ENCODE measurements at places on chromosomes 6 and 20.

DNA sequence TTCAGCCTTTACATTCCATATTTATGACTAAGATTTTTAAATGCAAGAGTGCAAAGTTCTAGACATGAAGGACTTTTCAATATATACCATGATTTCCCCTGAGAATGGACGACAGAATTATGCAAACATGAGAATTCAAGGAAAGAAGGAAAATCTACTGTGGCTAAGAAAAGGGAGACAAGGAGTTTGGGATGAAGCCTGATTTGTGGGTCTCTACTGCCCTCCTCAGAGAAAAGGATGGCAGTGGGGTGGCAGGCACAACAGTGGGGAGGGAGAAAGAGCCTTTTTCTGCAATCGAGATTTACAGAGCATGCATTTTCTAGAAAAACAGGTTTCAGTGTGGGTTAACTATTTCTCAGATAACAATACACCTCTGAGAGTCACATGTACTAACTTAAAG lies 466.9 kb upstream of the NRSN1 start:
- DNase-seq: no peak

- no peak for DNase-seq
Measured at GRCh38 chr6:134003542-134003951, 48.9 kb downstream of the SLC2A12 start.

DNA sequence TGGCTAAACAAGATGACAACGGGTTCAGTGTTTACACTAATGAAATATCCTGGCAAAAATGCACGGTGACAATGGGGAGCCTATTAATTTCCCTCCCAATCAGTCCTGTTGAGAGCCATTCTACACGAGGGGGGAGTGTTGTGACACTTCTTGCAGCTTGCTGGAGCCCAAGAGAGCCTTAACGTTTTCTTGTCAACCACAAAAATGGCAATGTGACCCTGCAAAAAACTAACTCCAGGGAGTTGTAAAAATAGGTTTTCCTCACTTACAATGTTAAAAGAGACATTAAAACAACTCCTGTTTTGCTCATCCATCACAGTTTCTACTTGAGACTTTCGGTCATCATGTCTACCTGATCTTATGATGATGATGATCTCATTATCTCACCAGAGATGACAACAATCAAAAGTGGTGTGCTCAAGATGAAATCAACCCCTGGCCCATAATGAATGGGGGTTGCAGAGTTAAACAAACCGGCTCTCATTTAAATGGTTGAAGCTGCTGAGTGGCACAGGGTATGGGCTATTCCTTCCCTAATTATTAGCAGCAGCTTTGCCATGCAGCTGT lies 57.9 kb downstream of the GJA10 start:
- no peak for DNase-seq

DNA sequence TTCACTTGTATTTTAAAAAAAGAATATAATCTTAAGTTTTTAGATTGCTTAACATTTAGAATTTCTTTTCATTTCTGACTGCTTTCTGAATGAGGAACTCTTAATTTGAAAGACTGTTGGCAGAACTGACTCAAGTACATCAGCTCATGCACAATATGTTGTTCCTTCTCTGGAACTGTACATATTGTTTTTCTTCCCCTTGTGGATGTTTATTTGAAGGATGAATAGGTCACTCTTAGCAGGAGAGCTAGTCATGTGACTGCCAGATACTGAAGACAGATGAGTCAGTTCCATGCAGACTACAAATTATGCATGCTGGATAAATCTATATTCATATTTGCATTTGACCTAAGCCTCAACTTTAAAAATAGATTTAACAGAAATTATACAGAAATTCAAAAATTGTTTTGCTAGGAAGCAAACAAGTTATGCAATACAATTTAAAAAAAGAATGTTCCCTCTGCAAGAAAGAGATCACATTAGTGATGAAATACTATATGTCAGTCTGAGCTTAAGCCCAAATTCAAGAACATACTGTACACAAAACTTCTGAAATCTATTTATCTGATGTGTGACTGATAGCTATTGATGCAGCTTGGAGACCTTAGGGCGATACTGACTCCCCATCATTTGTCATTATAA lies 1274.9 kb upstream of the GJE1 start:
- DNase-seq: no peak

- no peak for DNase-seq
Measured at GRCh38 chr6:11919771-11920440, 92.2 kb upstream of the HIVEP1 start.

DNA sequence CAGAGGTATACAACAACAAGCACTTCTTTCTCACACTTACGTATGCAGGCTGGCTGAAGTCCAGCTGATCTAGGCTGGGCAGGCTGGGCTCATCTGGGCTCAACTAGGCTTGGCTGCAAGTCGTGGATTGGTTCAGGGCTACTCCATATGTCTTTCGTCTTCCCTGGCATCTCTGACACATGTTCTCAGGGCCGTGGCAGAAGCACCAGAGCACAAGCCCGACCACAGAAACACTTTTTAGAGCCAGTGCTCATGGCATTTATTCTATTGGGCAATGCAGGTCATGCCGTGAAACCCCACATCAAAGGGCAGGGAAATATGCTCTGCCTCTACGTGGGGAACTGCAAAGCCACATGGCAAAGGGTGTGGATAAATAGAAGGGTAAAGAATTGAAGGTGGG lies 93.8 kb downstream of the RIN2 start:
- no peak for DNase-seq

- DNase-seq: no peak
Measured at GRCh38 chr6:42108071-42108470, 34.3 kb downstream of the C6orf132 start.

DNA sequence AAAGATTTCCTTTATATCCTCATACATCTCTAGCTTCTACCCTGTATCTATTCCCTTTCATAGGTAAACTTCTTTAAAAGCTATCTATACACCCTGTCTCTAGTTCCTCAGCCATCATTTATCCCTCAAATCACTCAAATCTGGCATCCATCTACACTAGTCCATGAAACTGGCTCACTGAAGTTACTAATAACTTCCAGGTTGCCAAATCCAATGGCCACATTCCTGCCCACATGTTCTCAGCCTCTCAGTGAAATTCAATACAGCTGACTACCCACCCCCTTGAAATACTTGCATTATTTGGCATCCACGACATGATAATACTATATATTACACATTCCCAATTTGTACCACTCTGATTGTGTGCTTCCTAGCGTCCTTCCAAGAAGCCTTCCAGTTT lies 8.7 kb downstream of the REPS1 start:
- DNase-seq: no peak

- no peak for DNase-seq
Measured at GRCh38 chr6:56891754-56892153, 63.2 kb upstream of the BEND6 start.

DNA sequence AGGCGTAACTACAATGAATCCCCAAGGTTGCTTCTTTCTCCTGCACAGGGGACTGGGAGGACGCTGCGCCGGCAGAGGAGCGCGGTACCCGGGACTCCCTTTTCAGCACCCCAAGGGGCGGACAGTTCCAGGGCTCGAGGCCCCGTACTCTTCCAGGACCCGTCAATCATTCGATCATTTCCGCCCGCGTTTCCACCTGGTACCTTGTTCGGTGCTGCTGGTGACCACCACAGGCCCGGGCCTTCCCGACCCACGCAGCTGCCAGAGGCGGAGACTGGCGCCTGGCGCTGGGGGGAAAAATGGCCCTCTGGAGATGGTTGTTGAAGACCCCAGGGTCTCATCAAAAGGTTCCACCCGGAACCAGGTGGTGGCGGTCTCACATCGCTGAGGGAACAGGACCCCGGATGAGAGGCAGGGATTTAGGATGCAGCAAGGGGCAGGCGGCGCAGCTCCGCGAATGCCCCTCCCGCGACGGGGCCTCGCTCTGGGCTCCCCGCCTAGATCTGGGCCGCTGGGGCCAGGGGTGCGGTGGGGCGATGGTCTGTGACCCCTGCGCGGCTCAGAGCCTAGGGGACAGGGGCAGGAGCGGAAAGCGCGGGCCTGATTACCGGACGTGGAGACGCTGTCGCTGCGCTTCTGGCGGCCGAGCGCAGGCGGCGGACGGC lies 744 bp downstream of the VSX1 start:
- no peak for DNase-seq

DNA sequence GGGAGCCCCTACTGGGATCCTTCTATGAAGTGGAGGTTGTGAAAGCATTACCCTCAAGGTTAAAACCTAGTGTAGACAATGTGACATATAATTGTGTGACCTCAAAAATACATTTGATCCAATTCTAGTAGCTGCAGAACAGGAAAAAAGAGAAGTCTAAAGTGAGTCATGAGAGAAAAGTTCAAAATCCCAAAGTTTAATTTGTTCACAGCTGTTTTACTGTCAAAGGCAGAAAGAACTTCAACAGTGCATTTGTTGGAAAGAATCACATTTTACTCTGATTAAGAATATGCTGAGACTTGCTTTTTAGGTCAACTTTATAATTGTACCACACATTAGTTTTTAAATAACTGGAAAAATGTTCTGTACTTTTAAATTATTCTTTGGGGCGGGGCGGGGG lies 1027.4 kb upstream of the FLRT3 start:
- DNase-seq: no peak

DNA sequence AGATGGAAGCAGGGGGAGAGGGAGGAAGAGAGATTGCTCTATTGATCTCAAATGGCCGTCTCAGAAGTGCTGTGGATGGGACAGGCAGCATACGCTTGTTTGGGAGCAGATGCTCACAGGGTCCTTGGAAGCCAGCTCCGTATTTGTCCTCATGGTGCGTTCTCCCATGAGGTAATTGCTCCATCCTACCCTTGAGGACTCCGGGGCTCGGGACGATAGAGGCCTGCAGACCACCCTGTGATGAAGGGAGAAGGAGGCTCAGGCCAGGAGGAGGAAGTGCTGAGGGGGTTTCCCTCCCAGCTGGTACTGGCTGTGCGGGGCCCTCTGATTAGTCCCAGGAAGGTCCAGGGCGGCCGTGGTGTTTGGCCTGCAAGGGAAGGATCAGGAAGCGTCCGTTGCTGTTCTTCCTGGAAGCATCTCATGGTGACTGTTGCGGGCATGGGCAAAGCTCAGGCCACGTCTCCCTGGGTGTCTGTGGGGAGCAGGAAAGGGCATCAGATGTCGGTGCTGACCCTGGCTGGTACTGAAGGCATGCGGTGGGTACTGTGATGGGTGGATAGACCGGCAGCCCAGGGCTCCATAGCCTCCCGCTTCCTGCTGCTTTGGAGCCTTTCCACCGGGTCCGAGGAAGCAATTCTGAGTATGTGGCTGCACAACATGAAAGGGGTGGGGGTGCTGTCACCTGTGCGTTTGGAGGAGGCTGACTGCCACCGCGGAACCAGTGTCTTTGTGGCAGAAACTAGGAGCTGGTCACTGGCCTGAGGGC lies 158.3 kb downstream of the SYCP2 start:
- no peak for DNase-seq

- DNase-seq: no peak
Measured at GRCh38 chr6:110484321-110484720, 7.9 kb upstream of the SLC22A16 start.

DNA sequence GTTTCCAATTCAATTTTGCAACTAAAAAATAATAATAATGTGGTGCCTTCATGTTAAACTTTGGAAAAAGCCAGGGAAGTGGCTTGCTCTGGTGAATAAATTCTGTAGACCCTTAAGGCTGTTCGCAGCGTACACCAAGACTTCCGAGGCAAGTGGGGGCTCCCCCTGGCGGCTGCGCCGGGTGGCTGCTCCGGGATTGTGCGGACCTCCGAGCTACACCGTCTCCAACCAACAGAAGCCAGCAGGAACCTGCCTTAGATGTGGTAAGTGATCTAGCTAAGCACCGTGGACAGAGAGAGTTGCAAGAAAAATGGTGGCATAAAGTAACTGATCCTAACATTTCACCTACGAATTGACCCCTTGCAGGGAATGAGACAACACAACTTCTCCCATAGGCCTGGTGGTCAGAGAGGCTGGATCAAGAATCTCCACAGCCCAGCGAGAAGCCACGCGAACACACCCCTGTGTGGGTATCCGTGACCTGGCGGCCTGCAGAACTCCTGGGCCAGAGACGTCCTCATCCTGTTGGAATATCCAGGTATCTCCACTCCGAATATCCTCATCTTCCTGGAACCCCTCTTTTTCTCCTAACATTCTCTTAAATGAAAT lies 69.6 kb downstream of the TBXT start:
- DNase-seq: no peak

GRCh38 chr20:11852811-11853210 lies 64.9 kb upstream of the BTBD3 start:
- no peak for DNase-seq

- no peak for DNase-seq
Measured at GRCh38 chr6:125203395-125203794, 49.8 kb downstream of the TPD52L1 start.

DNA sequence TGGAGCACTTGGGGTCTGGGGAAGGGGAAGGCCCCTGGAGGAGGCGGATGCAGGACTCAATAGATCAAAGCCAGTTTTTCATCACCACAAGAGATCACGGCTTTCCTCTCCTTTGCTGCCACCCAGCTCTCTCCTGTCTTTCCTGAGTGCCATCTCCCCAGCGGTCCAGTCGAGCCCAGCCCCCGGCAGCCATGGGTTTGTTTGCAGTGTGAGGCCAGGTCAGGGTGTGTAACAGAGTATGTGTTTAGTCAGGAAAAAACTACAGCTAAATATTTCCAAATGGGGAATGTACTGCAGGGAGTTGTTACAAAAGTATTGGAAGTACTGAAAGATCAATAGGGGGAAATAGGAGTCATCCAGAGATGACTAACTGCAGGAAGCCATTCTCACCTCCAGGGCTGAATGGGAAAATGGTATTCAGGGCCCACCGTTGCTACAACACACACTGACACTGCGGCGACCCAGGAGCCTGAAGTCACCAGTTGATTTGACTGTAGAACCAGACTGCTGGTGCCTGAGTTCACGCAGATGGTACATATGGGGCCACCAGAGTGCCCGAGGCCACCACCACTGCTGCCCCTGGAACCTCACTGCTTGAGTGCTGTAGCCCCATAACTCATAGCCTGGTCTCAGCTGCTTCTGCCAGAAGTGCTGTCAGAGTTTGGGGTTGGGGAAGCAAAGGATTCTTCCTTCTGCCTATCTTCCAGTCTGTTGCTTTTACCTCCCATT lies 23.6 kb upstream of the FANCE start:
- no peak for DNase-seq

GRCh38 chr6:166439366-166440091 lies 56.8 kb upstream of the MPC1 start:
- no peak for DNase-seq

DNA sequence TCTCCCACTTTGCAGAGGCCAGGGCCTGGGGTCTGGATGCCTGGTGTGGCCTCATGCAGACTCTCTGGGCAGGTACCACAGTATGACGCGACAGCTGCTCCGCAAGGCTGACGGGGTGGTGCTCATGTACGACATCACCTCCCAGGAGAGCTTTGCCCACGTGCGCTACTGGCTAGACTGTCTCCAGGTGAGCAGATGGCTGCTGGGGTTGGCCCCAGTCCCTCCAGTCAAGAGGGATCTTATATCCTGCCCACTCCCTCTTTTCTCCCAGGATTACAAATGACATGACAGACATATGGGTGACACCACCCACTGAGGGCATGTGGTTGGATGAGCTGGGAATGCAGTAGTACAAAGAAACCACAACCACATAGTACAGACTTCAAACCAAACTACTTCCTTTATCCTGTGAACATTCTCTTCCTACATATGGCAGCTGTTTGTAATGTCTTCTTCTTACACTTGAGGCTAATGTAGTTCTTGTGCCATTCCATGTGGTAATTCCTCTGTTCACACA lies 29.9 kb downstream of the RAB44 start:
- DNase-seq: no peak

Data from dorsolateral prefrontal cortex (tissue), 122 donors.